ENCODE measurements at places on chromosomes 2 and 18.

GRCh38 chr2:49901202-49902065 is 747.1 kb upstream of the FSHR start:
- DNase-seq = no peak

- no peak for DNase-seq
Observed at GRCh38 chr2:180374502-180375281, 367.6 kb upstream of the CWC22 start.

GRCh38 chr2:48343571-48344440 is 186.1 kb upstream of the STON1 start:
- no peak for DNase-seq

GRCh38 chr18:490024-490366 is 10.5 kb downstream of the COLEC12 start:
- no peak for DNase-seq

DNA sequence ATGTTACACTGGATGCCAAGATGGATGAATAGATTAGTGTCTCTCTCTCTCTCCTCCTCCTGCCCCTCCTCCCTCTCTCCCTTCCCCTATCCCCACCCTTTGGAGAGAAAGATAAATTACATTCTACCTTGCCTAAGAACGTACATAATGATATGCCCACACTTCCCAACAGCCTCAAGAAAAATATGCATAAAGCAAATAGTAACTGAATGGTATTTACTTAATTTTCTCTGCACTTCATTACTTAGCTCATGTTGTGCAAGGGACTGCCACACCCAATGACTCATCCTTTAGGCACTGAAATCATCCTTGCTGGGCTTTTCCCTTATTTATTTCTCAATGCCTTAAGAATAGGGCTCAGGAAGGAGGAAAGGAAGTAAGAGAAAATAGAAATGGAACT is 137.3 kb upstream of the PID1 start:
- DNase-seq = no peak

DNA sequence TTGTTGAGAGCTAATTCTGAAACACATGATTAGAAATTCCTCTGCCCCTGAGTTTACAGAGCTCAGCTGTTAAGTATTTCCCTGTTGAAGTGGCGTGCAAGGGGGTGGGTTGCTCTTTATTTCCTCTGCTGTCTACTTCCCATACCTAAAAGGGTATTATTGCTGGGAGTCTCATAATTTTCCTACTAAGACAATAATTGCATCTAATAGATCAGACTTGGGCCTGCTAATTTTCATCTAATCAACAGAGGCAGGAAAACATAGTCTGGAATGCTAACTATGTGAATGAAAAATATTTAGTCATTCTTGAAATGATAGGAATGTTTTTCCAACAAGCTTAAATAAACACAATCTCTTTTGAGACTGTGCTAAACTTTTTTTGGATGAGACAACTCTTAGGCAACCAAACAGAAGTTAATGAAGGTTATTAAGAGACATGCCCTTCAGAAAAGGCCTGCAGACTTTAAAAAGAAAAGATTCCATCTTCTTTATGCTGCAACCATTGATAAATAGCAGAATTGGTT is 111.4 kb downstream of the FEZ2 start:
- DNase-seq = no peak

DNA sequence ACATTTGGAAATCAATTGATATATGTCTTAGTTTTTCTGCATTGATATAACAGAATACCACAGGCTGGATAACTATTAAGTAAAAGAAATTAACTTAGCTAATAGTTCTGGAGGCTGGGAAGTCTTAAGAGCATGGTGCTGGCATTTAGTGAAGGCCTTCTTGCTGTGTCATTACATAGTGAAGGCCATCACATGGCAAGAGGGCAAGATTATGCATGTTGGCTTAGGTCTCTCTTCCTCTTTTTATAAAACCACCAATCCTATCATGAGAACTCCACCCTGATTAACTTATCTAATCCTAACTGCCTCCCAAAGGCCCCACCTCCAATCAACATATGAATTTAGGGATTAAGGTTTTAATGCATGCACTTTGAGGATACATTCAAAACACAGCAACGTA is 225.5 kb upstream of the VRK2 start:
- DNase-seq = no peak

- DNase-seq = no peak
Observed at GRCh38 chr18:41043876-41044275, 911.2 kb upstream of the PIK3C3 start.

GRCh38 chr2:203584784-203585183 is 49.7 kb upstream of the RAPH1 start:
- DNase-seq = no peak

DNA sequence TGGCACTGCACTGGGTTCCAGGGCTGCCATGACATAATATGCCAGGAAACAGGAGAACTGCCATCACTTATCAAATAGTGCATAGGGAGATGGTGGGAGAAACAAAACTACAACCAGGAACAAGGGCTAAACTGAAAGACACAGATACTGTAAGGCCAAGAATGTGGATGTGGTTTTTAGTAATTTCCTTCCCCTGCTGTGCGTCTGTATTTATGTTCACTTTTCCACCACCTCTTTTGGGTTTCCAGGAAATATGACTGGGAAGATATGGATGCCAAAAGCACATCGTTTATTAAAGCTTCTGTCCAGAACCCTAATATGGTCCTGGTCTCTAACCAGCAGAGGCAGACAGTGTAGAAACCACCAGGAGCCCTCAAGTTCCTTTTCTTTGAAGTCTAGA is 759.7 kb upstream of the FANCL start:
- DNase-seq = no peak

DNA sequence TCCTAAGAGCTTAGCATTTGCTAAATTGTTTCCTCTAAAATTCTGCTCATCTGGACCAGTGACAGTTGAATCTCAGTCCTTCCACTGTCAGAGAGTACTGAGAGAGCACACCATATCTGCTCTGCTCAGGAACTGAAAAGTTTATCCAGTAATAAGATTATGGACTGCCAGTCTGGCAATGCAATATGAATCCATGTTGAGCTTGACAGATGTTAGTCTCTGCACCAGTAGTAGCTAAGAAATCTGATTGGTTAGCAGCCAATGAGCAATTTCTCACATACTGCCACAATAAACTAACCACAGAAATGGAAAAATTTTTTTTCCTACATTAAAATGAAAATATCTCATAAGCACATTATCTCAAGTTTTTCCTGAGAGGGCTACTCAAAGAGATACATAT is 2.3 kb downstream of the PRKD3 start:
- no peak for DNase-seq

DNA sequence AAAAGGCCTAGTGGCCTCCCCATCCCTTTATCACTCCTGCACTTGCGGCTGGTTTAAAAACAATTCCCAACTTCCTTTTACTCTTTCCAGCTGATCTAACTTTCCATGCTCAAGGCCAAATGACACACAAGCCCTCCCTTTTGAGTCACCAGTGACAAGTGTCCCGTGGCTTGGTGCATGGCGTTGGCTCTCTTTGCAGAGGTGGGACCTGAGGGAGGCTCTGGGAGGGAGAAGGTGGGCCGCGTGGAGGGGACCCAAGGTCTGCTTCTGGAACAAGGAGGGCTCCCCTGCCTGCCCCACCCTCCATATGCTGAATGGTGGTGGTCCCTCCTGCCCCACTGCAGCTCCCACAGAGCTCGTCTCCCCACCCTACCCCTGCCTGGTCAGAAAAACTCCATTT is 30.8 kb upstream of the HPCAL1 start:
- no peak for DNase-seq

GRCh38 chr2:160582490-160583145 is 89.0 kb upstream of the RBMS1 start:
- DNase-seq = no peak
